NCI-H146 (cell line): ENCODE measurements at places on chromosomes 3 and 15.
A peak's percentile ranks its signal among the peaks of the same experiment; 100 is the strongest.

DNA sequence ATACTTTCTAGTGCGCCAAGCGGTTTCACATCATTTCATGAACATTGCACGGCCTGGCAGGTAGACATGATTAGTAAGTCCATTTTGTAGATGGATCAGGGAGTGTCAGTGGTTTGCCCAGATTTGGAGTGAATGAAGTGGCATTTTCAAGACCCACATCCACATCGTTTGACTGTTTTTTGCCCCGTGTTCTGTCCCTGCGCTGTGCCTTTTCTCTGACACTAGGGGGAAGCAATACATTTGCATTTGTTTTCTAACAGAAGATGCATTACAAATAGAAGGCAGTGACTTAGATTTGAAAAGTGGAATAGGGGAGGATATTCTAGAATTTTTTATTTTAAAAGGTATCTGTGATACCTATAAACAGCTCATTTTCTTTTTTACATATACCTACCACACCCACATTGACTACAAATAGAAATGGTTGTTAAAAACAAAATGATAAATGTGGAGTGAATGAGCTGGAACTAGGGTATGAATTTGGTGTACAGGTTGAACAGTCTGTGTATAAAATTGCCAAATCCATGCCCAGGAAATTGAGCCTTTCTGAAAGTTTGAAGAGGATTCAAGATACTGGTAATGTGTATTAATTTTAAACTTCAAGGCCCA is 98.0 kb downstream of the USP13 start:
- DNase-seq = peak; percentile 27

DNA sequence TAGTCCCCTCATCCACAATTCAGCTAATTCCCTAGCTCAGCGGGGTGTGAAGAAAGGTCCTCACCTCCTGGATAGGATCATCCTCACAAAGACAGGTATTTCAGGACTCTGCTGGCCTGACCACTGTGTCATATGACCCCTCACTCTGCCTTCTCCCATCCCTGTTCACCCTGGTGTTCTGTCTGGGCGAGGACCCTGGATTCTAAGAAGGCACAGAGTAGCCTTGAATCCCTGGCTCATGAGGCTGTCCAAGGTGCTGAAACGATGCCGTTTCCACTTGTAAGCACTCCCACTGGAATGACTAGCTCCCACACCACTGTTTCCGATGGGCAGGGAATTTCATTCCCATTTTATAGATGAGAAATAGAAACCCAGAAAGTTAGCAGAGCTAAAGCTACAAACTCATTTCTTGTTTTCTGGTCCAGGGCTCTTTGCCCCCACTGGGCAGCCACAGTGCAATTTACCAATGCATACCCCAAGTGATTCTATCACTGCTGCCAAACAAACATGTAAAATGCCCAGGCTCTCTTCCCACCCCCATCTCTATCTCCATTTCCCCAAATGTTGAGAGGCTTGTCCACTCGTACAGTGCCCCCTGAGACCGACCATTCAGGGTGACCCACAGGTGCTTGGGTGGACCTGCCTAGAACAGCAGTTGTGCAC is 83.2 kb downstream of the RAB11A start:
- DNase-seq = no peak

- no peak for DNase-seq
Observed at GRCh38 chr3:193974191-193974652, 161.7 kb upstream of the HES1 start.

DNA sequence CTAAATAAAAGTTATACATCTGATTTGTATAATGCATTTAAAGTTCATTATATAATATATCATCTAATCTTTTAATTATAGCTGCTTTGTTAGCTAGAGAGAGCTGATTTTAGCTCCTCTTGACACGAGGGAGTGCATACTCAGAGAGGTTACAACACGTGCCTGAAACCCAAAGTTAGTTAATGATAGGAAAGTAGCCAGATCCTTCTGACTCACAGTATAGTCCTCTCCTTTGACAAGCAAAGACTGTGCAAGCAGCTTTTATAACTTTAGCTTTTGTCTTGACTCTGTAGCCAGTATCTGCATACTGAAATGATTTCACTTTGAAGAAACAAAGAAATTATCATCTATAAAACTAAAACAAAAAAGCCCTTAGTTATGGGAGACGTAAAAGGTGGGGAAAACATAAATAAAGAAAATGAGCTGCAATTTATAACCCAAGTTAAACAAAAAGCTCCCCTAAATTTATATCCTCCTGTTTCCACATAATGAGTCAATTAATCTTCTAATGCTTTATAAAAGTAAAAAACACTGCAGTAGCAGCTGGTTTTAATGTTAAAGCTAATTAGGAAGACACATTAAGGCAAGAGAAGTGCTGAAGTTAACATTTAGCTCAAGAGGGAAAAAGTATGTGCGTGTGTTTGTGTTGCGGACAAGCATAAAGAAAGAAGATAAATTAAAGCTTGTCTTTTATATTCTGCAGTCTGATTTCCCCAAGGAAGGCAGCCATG is 13.1 kb downstream of the GABRR3 start:
- DNase-seq = no peak

- no peak for DNase-seq
Observed at GRCh38 chr15:82790321-82790720, 15.5 kb downstream of the FSD2 start.

GRCh38 chr3:25582242-25582641 is 82.5 kb downstream of the TOP2B start:
- DNase-seq = no peak

DNA sequence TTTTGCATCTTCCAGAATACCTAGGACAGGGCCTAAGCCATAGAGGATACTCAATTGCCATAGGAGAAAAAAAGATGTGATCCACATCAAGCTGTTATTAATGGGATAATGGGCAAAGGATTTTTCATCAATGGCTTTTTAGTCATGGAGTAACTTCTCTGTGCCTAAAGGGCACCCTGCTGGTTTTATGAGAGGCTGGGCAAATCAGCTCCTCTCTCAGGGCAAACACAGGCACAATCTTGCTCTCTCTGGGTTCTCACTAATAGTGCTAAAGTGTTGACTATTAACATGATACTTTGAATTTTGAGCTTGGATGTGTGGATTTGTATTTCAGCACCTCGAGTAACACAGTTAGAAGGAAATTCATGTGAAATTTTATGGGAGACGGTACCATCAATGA is 67.6 kb downstream of the GHSR start:
- peak; percentile 59 for DNase-seq

GRCh38 chr3:26625187-26625586 is 2.6 kb downstream of the LRRC3B start:
- no peak for DNase-seq
